ENCODE measurements at places on chromosomes 2 and 18.

GRCh38 chr2:218736531-218736930 is 25.9 kb downstream of the TTLL4 start:
- no peak for DNase-seq

GRCh38 chr2:177147093-177147694 is 65.4 kb upstream of the HNRNPA3 start:
- DNase-seq = peak; percentile 44

GRCh38 chr18:45202061-45202460 is 413.2 kb upstream of the SLC14A2 start:
- DNase-seq = no peak

GRCh38 chr2:133937669-133938068 is 316.2 kb upstream of the MGAT5 start:
- DNase-seq = no peak

- no peak for DNase-seq
Observed at GRCh38 chr18:12803069-12803936, 80.7 kb downstream of the PTPN2 start.

DNA sequence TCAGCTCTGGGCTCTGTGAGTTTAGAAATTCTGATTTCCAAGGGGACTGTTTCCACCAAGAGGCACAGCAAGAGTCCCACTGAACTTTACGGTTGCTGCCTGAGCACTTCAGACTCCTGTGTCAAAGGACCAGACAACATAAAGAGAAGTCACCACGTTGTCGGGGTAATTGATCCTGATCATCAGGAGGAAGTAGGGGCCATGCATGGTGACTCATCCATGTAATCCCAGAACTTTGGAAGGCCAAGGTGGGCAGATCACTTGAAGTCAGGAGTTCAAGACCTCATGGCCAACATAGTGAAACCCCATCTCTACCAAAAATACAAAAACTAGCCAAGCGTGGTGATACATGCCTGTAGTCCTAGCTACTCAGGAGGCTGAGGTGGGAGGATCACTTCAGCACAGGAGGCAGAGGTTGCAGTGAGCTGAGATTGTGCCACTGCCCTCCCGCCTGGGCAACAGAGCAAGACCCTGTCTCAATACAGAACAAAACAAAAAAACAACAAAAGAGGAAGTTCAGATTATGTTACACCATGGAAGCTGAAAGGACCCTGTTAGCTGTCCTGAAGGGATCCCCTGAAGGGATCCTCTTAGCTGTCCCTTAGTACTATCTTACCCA is 9.4 kb upstream of the ASXL2 start:
- no peak for DNase-seq

DNA sequence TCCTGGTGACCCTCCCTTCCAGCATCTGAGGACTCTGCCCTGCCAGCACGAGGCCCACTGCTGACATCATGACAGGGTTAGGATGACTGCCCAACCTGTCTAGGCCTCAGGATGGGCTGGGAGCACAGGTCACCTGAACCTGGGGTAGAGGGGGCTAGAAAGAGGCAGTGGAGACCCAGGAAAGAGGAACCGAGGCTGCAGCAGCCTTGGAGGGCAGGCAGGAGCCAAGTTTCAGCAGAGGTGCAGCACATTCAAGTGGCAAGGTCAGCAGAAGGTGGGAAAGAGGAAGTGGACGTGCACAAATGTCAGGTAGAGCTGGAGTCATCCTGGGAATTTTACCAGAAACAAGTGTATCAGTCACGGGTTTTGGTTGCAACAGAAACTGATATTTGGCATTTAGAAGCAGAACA is 13.6 kb upstream of the RAB10 start:
- no peak for DNase-seq

GRCh38 chr2:239260546-239261327 is 140.1 kb downstream of the HDAC4 start:
- no peak for DNase-seq

GRCh38 chr2:167992278-167992677 is 255.1 kb downstream of the STK39 start:
- DNase-seq = no peak

DNA sequence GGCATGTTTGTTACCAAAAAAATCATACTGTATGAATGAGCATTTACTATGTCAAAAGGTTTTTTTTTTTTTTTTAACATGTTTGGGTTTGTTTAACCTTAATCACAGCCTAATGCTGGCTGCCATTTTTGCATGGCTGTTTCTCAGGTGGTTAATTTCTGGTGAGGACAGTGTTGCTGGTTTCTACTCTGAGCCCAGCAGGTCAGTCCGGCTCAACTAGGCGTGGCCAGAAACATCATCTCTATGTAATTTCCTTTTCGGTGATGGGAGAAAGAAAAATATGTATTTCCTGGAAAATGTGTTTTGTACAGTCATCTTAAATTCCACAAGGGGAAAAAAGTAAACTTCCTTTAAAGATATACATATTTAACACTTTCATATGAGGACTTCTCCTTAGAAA is 24.9 kb upstream of the BZW1 start:
- DNase-seq = no peak

GRCh38 chr2:110726285-110726684 is 6.1 kb upstream of the ACOXL start:
- DNase-seq = no peak

GRCh38 chr2:9282128-9283112 is 75.8 kb downstream of the ASAP2 start:
- no peak for DNase-seq

- no peak for DNase-seq
Observed at GRCh38 chr18:43692099-43692690, 414.9 kb upstream of the SYT4 start.

DNA sequence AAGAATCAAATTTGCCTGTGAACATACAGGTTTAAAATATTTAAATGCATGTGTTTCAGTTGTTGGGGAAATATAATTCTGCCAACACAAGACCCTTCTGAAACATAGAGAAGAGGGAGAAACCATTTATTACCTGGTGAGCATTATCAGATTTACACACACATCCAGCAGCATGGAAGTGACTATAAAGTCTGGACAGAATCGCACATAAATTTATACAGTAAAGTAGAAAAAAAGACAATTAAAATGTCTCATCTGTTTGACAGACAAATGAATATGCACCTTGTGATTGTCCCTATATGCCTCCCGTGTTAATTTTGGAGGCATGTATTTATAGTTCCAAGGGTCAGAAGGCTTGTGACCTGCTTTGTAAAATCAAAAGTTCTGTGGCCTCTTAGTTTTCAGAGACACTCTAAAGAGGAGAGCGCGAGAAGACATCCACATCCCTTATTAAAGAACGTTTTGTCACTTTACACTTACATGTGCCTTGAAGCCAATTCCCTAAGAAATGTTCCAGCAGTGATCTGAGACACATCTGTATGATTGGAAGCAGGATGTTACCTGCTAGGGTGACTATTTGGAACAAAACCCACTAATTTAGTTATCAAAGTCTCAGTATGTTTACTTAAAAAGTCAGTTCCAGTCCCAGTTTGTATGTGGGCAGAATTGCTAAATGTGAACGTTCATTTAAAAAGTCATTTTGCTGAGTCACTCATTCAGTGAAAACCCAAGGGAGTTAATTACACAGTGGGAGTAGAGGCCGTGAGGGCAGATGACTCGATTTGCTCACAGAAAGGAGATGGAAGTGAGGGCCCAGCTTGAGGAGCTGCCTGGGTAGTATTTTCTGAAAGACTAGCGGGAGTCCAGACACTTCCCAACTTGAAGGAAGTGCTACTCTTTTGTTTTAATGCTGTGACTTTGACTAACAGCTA is 527.6 kb upstream of the MEX3C start:
- DNase-seq = no peak

GRCh38 chr2:77521548-77521891 is 656 bp downstream of the LRRTM4 start:
- DNase-seq = no peak

- no peak for DNase-seq
Observed at GRCh38 chr2:231372326-231372725, 23.2 kb upstream of the B3GNT7 start.

GRCh38 chr18:9928646-9929259 is 14.9 kb downstream of the VAPA start:
- no peak for DNase-seq

- no peak for DNase-seq
Observed at GRCh38 chr2:148899638-148900318, 24.8 kb downstream of the KIF5C start.

DNA sequence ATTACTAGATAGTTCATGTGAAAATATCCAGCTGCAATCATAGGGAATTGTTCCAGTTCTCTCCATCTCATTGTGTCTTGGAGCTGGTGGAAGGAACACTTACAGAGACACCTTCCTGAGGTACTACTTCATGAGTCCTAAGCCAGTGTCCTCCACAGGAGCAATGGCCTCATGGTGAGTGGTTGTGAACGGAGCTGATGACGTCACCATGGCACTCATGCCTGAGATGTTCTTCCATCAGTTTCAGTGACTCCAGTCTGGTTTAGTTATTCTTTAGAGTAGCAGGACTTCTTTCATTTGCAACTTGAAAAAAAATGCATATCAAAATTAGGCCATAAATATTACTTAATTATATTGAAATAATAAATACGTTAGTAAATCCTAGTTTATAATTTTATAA is 418.6 kb downstream of the ZNF521 start:
- no peak for DNase-seq

DNA sequence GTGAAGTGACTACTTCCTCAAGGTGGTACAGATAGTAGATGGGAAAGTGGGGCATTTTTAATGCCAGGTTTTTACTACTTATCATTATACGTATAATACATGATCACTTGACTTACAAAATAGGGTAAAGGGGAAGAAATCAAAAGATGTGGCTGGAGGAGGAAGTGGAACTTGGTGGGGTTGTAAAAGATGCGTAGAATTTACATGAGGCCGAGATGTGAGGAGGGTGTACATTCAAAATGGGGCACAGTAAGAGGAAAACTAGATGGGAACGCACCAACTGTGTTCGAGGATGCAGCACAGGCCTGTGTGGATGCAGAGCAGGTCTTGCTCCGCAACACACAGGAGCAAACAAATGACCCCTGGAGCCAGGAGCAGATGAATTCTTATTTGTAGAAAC is 403.3 kb downstream of the TXNL1 start:
- DNase-seq = no peak
